ENCODE measurements at places on chromosomes 7 and 10.

- peak; percentile 89 for DNase-seq
These were observed 6.5 kb downstream of the HIPK2 start for GRCh38 chr7:139771001-139771956.

DNA sequence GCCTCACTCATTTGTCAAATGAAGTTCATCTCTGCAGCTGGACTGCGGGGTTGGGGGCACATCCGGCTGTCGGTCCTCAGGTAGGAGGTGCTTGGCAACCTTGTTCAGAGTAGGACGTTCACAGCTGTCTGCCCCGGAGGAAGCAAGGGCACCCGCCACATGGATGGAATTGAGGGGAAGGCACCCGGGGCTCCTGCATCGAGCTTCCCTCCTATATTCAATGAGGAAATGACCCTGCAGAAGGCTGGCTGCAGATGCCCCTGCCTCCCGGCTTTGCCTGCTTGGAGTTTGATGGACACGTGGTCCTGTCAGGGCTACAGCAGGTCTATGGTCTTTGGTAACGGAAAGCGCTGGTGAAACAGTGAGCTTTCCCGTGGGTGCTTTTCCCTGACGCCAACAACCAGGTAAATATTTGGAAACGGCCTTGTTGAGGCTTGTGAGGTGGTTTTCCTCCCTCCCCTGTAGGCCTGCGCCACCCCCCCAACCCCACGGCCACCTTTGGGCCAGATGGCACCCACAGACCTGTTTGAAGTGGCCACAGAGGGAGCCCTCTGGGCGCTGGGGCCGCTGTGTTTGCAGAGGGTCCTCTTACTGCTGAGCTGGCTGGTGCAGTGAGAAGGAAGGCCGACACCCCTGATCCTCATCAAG lies 32.9 kb downstream of the HTRA1 start:
- DNase-seq: no peak

DNA sequence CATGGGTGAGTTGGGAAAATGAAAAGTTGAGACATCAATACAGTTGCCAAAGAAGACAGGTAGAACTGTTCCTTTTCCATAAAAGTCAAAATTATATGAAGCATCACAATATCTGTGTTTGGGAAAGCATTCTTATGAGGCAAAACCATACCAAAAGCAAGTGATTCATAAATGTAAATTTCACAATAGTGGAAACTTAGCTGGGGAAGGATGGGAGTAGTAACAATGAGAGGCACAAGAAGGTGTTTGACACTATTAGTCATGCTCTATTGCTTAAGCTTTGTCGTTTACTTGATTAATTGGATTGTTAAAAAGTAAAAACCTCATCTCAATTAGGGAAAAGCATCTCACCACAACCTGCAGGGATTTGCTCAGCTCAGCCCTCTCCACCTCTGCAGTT lies 240.2 kb downstream of the C7orf25 start:
- DNase-seq: peak; percentile 80

DNA sequence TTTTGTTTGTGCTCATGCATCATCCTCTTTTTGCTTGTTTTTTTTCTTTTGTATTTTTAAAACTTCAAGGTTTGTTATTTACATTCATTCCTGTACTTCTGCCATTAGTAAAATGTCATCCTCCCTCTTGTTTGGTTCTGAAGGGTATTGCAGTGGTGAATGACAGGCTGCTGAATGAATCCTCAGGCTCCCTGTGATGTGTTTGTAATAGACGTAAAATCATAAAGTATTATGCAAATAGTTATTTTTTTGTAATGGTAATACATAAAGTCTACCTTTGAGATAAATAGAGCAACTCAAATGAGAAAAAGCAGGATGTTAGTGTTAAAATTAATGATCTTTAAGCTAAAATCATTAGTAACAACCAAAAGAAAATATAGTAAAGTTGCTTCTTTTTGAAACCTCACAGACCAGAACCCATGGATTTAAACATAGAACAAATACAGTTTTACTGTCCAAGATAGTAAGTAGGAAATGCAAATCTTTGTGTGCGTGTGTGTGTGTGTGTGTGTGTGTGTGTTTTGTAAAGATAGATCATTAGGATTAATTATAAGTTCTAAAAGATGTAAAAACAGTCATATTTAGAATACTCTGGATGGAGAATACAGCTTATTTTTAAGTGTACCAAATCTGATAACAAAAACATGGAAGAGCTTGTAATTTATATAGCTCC lies 4.5 kb downstream of the GLCCI1 start:
- DNase-seq: no peak

GRCh38 chr7:41967156-41967555 lies 264.3 kb upstream of the INHBA start:
- peak; percentile 69 for DNase-seq

Data from fibroblast of skin of right quadriceps (primary cell).